ENCODE measurements at places on chromosomes 5 and 9.

GRCh38 chr5:96692441-96692840 is 30.3 kb downstream of the CAST start:
- no peak for DNase-seq

DNA sequence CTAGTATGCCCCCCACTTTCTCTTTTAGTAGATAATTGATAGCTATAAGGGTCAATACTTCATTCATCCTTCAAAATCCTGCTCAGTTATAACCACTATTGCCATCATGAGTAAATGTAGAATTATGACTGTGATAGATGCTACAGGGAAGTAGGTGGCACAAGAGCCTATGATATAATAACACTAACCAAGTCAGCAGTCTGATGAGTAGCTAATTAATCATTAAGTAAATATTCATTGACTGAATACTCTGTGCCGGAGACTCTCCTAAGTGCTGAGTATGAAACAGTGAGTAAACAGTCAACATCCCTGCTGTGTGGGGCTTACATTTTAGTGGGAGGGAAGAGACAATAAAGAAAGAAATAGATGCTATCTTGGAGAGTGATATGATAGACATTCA is 430.3 kb upstream of the ZNF462 start:
- no peak for DNase-seq

- no peak for DNase-seq
Measured at GRCh38 chr5:172494630-172495505, 40.5 kb upstream of the SH3PXD2B start.

GRCh38 chr5:40654377-40654991 is 25.2 kb upstream of the PTGER4 start:
- DNase-seq, result no peak

GRCh38 chr5:5401095-5401494 is 21.4 kb upstream of the ICE1 start:
- DNase-seq, result no peak

DNA sequence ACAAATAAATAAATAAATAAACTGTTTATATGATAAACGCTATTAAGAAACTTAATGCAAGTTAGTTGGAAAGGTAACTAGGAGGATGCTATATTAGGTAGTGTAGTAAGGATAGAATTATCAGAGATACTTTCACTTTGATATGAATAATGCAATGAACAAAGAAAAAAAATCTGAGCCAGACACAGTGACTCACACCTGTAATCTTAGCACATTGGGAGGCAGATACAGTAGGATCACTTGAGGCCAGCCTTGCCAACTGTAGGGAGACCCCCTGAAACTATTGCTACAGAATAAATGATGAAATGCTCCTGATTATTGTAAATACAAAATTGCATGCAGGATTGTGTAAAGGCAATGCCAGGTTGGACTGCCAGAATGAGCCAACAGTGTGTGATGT is 109.2 kb downstream of the ANXA2R start:
- DNase-seq, result no peak

- no peak for DNase-seq
Measured at GRCh38 chr9:114448706-114449105, 56.6 kb downstream of the WHRN start.

- peak; percentile 44 for DNase-seq
Measured at GRCh38 chr5:173786286-173787187, 101.6 kb upstream of the CPEB4 start.

All from Right ventricle myocardium inferior (tissue), 1 donor.